ENCODE measurements at places on chromosomes 1 and 21.

DNA sequence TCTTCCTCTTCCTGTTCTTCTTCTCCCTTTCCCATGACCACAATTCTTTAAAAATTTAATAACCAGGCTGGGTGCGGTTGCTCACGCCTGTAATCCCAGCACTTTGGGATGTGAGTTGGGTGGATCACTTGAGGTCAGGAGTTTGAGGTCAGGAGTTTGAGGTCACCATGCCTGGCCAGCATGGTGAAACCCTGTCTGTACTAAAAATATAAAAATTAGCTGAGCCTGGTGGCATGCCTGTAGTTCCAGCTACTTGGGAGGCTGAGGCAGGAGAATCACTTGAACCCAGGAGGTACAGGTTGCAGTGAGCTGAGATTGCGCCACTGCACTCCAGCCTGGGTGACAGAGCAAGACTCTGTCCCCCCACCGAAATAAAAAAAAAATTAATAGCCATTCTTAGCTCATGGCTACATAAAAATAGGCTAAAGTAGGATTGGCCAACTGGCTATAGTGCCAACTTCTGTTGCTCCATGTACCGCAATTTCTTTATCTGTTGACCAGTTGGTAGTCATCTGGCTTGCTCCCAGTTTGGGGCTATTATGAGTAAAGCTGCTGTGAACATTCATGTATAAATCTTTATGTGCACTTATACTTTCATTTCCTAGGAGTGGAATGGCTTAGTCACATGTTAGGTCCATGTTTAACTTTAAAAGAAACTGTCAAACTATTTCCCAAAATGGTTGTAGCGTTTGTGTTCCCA is 136.3 kb downstream of the PEX14 start:
- no peak for DNase-seq

GRCh38 chr21:28892199-28893111 is 100.2 kb downstream of the LTN1 start:
- no peak for DNase-seq

- DNase-seq = no peak
Observed at GRCh38 chr1:100903777-100904176, 7.9 kb downstream of the SLC30A7 start.

- DNase-seq = no peak
Observed at GRCh38 chr1:226397011-226397926, 10.6 kb downstream of the PARP1 start.

GRCh38 chr1:13628711-13629110 is 45.1 kb downstream of the PDPN start:
- no peak for DNase-seq

- no peak for DNase-seq
Observed at GRCh38 chr1:29833581-29833980, 597.3 kb downstream of the PTPRU start.

- DNase-seq = peak; percentile 99
Observed at GRCh38 chr21:33542640-33543504, at the start of gene SON. SON (plus strand) TSS chr21:33543038; CDS start chr21:33543093, 55 bp downstream.

- DNase-seq = no peak
Observed at GRCh38 chr1:204692325-204692840, 6.8 kb upstream of the LRRN2 start.

- DNase-seq = peak; percentile 10
Observed at GRCh38 chr1:107139833-107140702, 771 bp upstream of the NTNG1 start.

GRCh38 chr1:54227891-54228310 is 27.9 kb downstream of the MRPL37 start:
- peak; percentile 68 for DNase-seq

DNA sequence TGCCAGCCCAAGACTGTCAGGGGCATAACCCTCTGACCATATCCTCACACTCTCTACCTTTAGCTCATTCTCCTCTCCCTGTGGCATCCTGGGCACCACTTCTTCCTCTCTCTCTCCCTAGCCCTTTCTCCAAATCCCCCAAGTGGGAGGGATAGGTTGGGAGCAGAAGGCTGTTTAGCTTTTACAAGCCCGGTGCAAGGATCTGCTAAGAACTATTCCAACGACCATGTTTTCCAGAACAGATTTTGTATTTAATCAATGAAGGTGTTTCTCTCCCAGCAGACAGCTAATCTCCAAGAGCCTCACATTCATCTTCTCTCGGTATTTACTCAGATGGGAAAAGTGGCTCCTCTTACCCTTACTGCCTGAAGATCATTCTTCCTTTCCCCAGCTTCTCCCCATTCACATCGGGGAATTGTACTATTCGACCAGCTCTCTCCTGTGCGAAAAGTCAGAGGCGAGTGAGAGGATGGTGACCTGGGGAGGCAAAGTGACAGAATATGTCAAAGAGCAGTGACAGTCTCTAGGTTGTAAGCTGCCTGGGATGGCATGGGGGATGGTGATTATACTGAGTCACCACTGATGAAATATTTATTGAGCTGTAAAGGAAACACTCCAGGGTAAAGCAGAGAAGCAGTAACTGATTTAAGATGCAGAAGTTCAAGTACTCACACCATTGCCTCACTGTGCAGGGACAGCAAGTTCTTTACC is 47.0 kb upstream of the RBM15 start:
- no peak for DNase-seq

- no peak for DNase-seq
Observed at GRCh38 chr1:196361112-196361714, 247.0 kb downstream of the KCNT2 start.

- DNase-seq = no peak
Observed at GRCh38 chr1:8652467-8653046, 164.9 kb downstream of the RERE start.
